ENCODE measurements at places on chromosomes 3 and 15.
A peak's percentile ranks its signal among the peaks of the same experiment; 100 is the strongest.

GRCh38 chr3:4766263-4766662 is 213.0 kb upstream of the BHLHE40 start:
- DNase-seq = no peak

GRCh38 chr3:134772591-134772990 is 22.5 kb upstream of the EPHB1 start:
- DNase-seq = no peak

DNA sequence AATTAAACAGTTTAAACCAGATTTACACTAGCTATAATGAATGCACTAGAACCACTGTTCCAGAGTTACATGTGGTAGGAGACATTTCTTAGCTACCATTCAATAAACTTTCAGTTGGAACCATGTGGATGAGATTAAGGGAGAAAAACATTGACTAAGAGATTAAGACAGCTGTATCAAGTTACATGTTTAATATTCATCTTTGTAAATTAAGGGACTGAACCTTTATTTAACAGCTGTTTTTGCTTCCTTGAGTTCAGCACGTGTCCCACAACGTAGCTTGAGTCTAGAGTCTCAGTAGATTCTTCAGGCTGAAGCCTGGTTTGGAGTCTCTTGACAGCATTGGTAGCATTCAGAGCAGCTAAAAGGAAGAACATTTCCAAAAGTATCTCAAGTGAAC is 27.2 kb upstream of the CFAP44 start:
- no peak for DNase-seq

DNA sequence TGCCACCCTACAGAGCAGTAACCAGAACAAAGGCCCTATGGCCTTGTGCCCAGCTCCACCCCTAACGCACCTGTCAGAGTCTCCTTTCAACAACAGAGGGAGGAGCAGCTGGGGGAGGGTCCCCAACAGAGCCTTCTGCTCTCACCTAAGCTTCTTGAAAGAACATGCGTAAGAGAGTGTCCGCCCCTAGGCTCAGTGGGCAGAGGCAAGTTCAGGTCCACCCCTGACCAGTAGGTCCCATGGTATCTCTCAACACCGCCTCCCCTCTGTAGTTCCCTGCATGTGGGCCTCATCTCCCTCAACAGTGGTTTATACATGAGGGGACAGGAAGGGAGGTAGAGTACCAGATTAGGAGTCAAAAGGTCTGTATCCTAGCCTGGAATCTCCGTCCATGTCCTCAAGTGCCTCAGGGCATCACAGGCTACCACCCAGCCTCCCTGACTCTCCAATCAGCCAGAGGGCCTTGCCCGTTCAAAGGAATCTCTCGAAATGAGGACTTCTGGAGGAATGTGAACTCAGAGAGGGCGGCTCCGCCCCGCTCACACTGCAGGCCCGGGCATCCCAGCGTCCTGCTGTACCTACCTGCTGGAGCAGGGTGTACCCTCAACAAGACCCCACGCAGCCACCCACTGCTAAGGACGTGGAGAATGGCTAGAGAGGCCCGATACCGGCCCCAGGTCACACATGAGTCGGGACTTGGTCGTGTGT is 680 bp downstream of the POC1A start:
- no peak for DNase-seq

- DNase-seq = no peak
These were observed 55.0 kb upstream of the TIPARP start for GRCh38 chr3:156619376-156619775.

GRCh38 chr3:9949115-9949514 is 3.1 kb downstream of the PRRT3 start:
- DNase-seq = no peak

DNA sequence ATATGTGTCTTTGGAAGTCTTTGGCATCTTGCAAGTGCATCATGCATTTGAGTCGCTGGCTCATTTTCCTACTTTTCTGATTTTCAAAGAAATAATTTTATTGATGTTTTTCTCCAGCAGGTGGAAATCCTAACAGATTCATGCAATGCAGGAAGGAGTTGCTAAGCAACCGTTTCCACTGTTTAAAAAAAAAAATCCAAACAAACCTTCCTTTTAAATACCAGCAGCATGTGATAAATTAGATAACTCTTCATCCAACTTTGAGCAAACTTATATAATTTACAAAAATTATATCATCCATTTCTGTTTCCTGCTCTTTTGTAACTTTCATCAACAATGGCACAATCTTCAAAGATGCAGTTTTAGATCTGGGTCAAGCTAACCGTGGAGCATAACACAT is 364.1 kb downstream of the MFSD1 start:
- DNase-seq = no peak

- DNase-seq = peak; percentile 81
These were observed at the start of gene ESYT3 for GRCh38 chr3:138434276-138434874. ESYT3 (plus strand) TSS chr3:138434616; CDS start chr3:138434799, 183 bp downstream.

- DNase-seq = no peak
These were observed 245.7 kb downstream of the FAM43A start for GRCh38 chr3:194931347-194931746.

DNA sequence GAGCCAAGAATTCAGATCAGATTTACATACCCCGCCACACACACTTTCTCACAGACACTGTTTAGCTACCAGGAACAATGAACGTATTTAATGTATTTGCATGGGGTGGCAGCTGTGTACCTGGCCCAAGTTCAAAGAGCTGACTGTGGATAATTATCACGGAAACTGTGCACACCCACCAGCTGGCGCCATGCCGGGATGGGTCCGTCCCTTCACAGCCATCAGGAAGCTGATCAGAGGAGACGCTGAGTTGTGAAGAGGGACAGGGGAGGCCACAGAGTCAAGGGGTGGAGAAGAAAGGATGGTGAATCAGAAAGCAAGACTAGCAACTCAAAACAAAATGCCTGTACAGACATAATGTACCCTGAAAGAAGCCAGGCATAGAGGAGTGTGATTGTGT is 13.1 kb upstream of the PLA2G4D start:
- no peak for DNase-seq

DNA sequence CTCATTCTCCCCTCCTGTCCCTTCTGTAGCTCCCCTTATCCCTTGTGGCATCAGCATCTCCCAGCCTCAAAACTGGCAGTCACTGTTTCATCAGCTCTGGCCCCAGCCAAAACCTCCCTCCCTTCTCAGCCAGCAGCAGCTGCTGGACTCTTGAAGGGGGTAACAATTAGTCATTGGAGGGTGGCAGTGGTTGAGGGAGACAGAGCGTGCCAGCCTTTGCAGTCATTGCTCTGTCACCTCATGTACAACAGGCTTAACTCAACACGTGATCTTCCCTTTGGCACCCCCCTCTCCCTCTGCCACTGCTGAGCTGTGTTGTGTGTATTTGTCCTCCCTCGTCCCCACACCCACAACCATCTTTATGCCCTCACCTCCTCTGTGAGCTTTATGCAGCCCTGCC is 28.2 kb downstream of the RBP2 start:
- DNase-seq = no peak

DNA sequence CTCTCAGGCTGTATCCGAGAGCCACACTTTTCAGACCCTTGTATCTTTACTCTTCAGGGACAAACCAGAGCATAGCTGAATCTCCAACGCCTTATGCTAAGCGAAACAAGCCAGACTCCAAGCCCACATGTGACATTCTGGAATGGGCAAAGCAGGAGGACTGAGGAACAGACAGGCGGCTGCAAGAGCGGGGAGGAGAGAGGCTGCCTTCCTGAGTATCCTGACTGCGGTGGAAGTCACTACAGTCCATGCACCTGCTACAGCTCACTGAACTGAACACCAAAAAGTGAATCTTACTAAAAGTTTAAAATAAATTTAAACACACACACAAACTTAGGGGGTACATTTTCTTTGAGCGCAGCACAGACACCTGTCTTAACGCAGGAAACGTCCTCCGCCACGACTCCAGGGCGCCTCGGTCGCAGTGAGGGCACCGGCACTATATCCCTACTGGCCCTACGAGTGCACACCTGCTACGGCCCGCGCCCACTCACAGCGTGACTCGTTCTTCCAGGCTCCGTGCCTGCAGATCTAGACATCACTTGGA is 1.4 kb downstream of the CYFIP1 start:
- DNase-seq = no peak

DNA sequence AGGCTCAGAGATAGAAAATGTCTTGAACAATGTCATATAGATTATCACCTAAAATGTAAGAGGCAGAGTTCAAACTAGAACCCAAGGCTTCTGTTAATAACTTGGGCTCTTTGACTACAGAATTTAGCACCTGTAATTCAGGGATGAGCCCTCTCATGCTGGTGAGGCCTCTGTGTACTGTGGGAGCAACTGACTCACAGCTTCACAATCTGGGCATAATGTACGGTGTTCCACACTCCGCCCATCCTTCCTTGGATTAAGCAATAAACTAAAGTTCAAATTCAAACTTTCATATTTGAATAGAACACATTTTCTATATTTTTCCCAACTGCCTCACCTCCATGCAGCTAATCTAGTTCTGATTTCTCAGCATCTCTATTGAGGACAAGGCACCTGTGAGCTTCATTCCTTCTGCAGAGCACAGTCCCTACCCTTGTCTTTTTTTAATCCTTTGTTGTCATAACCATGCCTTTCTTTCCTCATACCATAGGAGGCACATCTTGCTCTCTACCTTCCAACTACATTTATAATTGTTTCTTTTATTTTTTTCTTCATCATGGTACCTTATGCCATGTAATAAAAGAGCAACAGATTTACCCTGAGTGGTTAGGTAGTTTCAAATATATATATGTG is 392.1 kb downstream of the NLGN1 start:
- DNase-seq = no peak

DNA sequence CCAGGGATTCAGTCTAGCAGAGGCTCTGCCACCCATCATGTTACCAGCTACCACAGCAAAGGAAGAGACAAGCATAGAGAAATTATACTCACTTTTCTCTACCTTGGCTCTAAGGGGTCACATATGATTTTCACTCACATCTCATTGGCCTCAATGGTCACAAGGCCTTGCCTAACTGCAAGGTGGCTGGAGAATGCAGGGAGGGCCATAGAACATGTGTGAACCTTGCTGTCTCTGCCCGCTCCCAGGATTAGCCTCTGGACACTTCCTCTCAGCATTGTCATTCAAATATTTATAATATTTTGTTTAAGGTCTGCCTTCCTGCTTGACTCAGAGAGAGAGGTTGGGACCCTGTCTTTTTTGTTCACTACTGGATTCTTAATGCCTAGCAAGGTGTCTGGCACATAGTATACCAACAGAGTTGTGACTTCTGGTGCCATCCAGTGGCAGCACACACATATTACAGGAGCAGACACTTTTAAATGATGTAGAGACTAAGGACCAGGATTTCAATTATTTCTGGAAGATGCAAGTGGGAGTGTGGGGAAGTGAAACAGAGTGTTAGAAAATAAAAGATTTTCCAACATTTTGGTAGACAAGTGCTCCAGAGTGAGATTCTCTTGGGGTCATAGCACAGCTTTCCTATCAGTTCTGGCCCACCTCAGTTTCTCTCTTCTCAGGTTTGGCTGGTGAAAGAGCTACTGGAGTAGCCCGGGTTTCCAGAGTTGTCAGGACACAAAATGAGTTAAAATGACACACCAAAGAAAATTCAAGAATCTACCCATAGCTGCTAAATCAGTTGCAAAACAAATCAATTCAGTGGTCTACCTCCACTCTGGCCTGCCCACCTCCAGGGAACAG is 119.0 kb upstream of the RASGRP1 start:
- DNase-seq = no peak

GRCh38 chr3:172087602-172088580 is 48.5 kb downstream of the FNDC3B start:
- no peak for DNase-seq

DNA sequence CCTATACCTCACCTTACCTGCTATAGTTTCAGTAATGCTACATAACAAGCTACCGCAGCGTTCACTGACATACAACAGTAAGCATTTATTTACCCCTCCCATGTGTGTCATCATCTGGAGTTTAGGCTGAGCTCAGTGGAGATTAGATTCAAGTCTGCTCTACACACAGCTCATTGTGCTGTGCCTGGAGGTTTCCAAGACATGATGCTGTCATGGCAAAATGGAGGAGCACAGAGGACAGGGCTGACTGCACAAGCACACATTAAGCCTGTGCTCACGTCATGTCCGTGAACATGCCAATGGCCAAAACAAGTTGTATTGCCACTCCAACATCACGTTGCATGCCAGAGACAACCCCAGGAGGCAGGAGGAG is 333.8 kb upstream of the TRIM42 start:
- no peak for DNase-seq

- no peak for DNase-seq
These were observed 1006.7 kb upstream of the ALCAM start for GRCh38 chr3:104360038-104360437.

DNA sequence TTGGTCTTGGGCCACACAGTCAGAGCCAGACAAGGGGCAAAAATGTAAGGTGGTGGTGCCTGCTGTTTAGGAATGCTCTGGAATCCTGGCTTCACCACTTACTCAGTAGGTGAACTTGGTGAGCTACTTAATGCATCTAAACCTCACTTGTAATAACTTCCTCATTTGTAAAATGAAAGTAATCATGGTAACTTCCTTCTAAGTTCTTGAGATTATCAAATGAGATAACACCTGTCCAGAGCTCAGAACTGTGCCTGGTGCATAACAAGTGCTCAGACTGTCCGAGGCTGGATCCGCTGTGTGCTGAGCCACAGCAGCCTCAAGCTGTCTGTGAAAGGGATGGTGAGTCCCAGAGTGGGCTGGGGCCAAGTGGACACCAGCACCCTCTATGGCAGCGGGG is 62.8 kb upstream of the KY start:
- no peak for DNase-seq

GRCh38 chr3:78455166-78455565 is 1312.6 kb downstream of the ROBO1 start:
- no peak for DNase-seq

DNA sequence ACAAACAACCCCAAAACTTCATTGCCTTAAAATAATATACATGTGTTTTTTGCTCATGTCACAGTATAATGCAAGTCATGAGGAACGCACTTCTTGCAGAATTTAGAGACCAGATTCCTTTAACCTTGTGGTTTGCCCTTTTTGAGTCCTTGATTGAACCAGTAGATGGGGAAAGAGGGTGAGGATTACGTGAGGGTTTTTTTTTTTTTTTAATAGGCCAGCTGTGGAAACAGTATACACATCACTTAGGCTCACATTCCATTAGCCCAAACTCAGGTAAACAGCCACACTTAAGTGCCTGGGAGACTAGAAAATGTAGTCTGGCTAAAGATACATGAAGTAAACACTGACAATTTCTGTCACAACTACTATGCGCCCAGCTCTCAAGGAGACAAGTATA is 114.9 kb upstream of the MLF1 start:
- DNase-seq = no peak

- DNase-seq = no peak
These were observed 116.4 kb downstream of the SENP2 start for GRCh38 chr3:185702262-185703225.

DNA sequence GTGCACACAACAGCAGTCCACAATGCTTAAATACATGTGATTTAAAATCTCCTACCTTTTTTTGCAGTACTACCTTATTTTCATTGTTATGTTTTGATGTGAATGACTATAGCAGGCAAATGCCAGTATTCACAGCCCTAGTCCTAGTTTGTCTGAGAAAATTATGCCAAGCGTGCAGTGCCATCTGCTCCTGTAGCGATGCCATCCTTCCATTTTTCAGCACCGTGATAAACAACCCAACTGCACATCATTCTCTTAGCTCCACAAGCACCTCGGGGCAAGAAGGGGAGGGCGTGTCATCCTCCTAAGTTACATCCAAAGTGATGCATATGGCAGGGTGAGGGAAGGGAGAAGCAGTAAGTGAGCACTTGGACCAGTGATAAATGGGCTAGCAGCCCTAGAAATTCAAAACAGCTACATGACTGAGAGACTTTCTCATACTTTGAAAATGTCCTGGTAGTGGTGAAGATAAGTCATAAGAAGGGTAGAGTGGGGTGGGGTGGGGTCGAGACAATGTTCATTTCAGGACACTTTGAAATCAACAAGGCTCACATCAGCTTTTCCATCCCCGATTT is 198.8 kb downstream of the LSAMP start:
- no peak for DNase-seq

GRCh38 chr3:7282988-7283387 is 422.1 kb downstream of the GRM7 start:
- DNase-seq = no peak
